ENCODE measurements at places on chromosomes 4 and X.

GRCh38 chr4:138555584-138555983 lies 313.4 kb upstream of the SLC7A11 start:
- DNase-seq = no peak

DNA sequence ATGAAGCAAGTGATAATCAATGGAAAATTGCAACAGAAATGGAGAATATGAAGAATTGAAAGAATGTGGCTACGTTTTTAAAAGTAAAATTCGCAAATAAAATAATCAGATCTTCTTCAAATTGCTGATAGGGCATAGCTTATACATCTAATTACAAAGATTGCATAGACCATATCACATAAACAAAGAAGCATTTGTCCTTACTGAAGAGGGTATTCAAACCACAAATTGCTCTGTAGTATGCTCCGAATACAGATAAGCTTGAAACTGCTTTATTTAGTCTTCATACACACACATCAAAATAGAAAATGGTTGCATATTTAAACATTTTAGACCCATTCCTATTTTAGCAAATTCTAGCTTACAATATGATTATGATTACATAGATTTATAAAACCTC lies 206.7 kb upstream of the SLIT2 start:
- DNase-seq = no peak

GRCh38 chr4:83639849-83640493 lies 104.1 kb downstream of the GPAT3 start:
- DNase-seq = no peak

- no peak for DNase-seq
These were observed 129.5 kb upstream of the CYSLTR1 start for GRCh38 chrX:78456909-78457308.

DNA sequence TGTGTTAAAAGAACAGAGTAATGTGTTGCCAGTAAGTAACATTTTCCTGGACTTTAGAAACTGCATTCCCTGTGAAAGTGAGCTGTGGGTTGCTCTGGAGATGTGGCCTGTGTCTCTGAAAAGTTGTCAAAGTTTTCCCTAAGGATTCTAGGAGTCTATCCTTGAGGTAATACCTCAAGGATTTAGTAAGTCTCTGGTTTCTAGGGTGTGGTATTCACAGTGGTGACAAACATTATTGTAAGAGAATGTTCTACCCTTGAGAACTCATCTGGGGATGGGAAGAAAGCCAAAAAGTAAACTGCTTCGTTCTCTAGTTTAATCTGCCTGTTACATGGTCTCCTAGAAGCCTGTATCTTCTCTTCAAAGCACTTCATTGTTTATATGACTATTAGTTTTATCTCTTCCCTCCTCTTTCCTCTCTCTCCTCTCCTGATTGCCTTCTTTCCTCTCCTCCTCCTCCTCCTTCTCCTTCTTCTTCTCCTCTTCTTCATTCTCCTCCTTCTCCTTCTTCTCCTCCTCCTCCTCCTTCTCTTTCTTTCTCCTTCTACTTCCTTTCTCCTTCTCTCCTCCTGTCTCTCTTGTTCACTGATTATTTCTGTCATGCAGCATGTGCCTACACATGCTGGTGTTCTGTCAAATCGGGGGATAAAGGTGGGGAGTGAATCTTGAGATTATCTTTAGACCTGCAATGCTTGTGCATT lies 321.3 kb downstream of the PTTG2 start:
- no peak for DNase-seq

GRCh38 chr4:80183250-80184052 lies 13.9 kb upstream of the PRDM8 start:
- no peak for DNase-seq
